ENCODE measurements at places on chromosomes 1 and 21. TPM values are rescaled to one million over a fixed set of nuclear protein-coding genes. Genes with fewer than 3 reads are reported as not detected.

GRCh38 chr1:90361026-90361425 is 356.1 kb downstream of the BARHL2 start:
- DNase-seq, result no peak

DNA sequence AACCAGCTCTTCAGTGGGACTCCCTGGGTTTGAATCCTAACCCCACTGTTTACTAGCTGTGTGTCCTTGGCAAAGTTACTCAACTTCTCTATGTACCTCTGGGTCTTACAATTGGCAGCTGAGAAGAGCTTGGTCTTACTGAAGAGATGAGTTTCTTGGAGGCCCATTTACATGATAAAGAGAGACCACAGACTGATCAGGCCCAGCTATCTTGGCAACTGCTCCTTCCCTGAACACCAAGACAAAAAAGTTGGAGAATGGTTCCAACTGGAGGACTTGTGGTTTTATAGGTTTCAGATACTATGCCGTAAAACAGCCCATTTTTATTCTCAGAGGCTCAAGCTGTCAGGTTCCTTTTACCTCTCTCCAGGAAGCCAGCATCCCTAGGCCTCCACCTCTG is 24.8 kb upstream of the CNIH3 start:
- no peak for DNase-seq

DNA sequence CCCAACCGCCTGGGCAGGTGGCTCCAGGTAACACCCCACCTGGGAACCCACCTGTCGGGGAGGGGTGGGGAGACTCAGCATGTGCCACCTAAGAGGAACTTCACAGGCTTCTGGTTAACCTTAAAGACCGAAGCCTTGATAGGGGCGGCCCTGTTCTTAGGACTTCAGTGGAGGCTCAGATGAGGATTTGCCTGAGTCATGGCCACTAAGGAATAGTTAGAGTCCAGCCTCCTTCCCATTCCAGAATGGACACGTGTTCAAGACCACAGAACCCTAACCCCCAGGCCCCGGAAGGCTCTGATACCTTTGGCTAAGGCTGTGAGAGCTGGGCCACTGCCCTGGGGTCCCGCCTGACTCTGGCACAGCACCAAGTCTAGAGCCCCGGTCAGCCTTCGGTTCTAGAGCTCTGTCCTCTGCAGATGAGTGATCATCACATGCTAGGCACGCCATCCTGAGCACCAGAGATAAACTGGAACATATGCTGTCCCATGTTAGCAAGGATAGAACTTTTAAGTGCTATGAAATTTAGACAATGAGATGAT is 20.3 kb downstream of the PADI6 start:
- DNase-seq, result no peak

GRCh38 chr1:56190806-56191365 is 388.5 kb downstream of the PLPP3 start:
- no peak for DNase-seq

DNA sequence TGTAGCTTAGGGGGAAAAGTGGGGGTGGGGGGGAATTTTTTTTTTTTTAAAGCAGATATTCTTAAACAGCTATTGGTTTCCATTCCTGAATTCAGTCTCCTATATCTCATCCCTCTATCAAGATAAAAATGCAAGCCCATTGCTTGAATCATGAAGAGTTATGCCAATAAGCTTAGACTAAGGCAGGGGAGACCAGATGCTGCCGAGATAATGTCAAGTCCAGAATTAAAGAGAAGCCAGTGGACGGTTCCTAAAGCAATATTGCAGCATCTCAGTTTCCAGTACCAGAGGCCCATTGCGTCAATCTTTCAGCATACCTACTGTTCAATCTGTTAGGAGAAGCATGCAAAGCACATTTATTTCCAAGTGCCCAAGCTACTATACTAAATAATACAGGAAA is 309.4 kb downstream of the BARHL2 start:
- DNase-seq, result no peak

- no peak for DNase-seq
These were observed 3.3 kb upstream of the GBP3 start for GRCh38 chr1:89025928-89026327.

C1orf105 gene
- not detected for total RNA-seq

CD1E gene
- 3.8 TPM for total RNA-seq

CRTC2 gene
- total RNA-seq, result 52.7 TPM

DNA sequence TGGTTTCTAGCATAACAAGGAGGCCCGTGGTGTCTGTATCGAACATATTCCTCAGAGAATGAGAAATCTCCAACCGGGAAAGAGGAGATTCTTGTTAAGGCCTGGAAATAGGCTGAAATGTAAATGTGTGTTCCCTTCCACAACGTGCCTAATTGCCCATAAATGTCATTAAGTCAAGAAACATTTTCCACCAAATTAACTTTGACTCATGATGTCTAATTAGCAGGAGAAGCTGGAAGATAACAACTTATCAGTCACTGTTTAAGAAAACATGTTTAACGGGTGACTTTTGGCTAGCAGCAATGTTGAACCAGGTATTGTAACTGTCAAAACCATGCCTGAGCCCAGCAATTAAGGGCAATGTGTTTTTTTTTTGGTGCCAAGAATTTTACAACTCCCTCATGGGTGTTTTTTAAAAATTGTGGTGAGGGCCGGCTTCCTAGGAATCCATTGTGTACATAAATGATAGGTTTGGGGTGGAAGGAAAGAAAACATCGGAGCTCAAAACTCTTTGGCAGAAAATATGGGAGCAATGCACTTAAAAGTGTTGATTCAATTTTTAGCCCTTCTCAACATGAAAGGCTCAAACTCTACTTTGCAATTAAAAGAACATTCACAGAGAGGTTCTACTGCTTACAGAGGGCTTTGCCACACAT is 67.0 kb downstream of the OLIG1 start:
- DNase-seq, result no peak

- no peak for DNase-seq
These were observed 17.9 kb downstream of the PROX1 start for GRCh38 chr1:214005708-214006107.

GRCh38 chr1:53765657-53766056 is 26.7 kb upstream of the GLIS1 start:
- no peak for DNase-seq

DNA sequence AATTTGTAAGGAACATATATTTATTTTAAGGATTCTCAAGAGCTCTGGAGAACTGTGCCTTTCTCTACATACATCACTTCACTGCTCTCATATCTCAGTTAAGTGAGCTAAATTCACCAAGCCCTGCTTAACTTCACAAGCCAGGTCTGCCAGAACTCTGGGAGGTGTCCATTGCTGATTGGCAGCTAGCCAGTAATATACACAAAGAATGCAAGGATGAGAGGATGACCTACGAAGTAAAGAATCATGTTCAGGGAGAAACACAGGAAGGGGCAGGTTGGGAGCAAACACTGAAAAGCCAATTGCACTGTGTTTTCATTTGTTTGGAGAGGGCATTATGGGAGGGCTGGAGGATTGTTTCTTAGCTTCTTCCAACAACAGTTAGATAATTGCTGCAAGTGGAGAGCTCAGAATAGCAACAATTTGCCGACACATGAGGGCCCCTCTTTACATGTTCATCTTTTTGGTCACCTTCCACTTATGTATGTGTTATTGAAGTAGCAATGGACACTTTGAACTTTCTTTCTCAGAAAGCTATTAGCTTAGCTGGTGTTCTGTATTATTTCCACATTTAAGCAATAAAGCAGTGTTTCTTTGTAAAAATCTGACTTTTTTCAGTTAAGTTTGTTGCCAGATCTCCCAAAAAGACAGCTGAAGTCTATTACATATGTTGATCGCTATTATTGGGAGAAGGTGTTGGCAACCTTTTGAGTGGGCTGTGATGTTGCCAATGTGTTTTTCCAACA is 254.8 kb downstream of the LTN1 start:
- DNase-seq, result no peak

GRHL3 gene
- 0.55 TPM for total RNA-seq

DNA sequence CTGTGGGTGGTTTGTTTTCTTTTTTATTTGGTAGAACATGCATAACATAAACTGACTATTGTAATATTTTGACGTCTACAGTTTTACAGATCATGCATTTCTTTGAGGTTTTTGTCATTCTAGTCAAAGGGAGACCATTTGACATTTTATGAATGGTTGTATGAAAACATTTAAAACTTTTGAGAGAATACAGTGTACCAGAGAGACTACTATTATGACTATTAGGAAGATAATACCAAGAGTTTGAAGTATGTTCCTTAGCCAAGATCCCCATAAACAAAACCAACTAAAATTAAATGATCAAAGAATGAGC is 37.3 kb upstream of the RHOU start:
- DNase-seq, result no peak

GRCh38 chr1:43238991-43239469 is 30.8 kb upstream of the TMEM125 start:
- DNase-seq, result no peak

- no peak for DNase-seq
These were observed 160.2 kb downstream of the DENND1B start for GRCh38 chr1:197614916-197615692.

GRCh38 chr1:44826375-44827196 is 16.5 kb downstream of the PTCH2 start:
- peak; percentile 84 for DNase-seq

HUNK gene
- total RNA-seq, result 2.0 TPM

DNA sequence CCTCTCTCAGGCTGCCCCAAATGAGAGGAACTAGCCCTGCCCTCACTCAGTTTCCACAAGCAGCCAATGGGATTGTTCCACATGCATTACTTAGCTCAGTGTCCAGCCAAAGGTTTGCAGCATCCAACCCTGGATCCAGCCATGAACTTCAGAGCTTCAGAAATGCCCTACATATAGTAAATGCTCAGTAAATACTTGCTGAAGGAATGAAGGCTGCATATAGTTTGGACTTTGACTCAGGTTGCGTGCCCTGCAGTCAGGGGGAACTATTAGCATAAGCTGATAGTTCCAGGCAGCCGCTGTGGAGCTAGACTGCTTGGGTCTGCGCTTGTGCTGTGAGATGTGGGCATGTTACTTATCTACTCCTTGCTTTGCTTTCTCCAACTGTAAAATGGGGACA is 64.8 kb downstream of the NENF start:
- no peak for DNase-seq

DNA sequence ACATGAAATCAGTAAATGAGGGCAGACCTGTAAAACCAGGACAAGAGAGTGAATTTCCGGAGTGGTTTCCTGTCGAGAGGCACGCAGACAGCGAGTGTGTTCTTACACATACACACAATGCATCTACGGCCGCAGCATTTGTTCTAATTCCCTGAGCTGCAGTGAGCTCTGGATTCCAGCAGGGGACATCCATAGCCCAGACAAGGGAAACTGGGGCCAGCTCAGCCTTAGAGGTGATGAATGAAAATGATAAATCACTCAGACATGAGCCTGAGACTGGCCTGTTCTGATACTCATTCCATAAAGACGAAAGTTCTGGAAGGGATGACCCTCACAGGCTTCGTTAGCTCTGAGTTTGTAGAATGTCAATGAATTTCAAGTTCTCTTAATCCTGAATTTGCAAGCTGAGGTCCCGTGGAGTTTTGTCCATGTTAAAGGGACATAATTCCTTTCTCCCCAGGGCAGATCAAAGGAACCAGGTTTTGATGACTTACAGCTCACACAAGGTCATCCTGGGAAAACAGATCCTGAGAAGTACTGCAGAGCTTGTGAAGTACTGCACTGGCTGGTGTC is 207.9 kb upstream of the C1orf87 start:
- DNase-seq, result no peak

DNA sequence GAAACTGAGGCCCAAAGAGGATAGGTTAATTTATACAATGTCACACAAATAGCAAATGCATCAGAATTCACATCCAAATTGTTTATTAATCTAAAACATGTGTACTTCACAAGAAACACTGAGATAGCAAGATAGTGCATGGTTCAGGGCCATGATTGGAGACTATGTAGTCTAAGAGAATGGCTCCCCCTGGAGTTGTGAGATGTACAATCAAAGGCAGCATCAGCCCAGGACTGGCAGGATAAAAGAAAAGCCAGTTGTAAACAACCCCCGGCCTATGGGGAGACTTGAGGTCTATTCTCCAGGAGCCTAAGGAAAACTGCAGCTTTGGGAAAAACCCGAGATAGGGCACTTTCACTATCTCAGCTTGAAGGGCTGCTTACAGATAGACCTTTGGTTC is 511.0 kb downstream of the OMA1 start:
- no peak for DNase-seq

CFHR1 gene
- total RNA-seq, result not detected

KRTAP13-2 gene
- total RNA-seq, result not detected

Measured in upper lobe of right lung (tissue), 1 donor.